ENCODE measurements at places on chromosomes 5 and 9.

GRCh38 chr5:65100911-65101631 is 332.3 kb downstream of the CWC27 start:
- peak; percentile 23 for DNase-seq

- no peak for DNase-seq
Observed at GRCh38 chr5:61788548-61788947, 456.5 kb downstream of the ZSWIM6 start.

DNA sequence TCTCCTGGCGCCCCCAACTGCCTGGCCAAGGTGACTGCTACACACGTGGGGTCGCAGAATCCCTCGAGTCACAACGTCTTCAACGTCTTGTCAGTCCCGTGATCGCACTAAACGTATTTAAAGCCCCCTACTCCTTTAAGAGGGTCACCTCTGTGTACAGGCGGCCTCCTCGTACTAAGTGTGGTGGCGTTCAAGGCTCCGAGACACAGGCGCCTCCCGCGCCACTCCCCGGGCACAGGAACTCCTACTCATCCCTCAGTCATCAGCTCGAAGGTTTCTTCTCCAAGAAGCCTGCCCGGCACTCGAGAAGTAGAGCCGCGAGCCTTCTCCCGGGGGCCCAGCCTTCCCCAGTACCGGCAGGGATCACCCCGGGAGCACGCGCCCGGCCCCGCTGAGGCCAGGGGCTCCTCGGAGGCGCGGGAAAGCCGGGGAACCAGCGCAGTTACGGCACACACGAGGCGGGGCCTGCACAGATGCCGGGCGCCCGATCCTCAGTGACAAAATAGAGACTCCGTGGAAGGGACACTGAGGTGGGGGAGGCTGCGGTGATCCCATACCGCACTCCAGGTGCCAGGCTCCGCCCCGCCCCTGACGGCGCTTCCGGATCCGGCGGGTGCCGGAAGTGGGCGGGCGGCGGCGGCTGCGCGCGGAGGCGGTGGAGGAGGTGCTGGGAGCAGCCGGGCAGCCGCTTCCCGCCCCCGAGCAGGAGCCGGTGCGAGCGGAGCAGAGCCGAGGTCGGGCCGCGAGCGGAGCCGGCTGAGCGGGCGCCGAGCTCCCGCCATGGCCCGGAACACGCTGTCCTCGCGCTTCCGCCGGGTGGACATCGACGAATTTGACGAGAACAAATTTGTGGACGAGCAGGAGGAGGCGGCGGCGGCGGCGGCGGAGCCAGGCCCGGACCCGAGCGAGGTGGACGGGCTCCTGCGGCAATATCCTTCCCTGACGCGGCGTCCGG is 6.9 kb downstream of the ARPC5L start:
- DNase-seq: peak; percentile 74

- DNase-seq: no peak
Observed at GRCh38 chr5:55982957-55983381, 11.8 kb downstream of the IL6ST start.

GRCh38 chr5:458547-459353 is 15.8 kb downstream of the EXOC3 start:
- DNase-seq: no peak

GRCh38 chr5:176405656-176406435 is 10.5 kb downstream of the CLTB start:
- no peak for DNase-seq

- DNase-seq: no peak
Observed at GRCh38 chr5:2111569-2112105, 228.9 kb upstream of the IRX4 start.

DNA sequence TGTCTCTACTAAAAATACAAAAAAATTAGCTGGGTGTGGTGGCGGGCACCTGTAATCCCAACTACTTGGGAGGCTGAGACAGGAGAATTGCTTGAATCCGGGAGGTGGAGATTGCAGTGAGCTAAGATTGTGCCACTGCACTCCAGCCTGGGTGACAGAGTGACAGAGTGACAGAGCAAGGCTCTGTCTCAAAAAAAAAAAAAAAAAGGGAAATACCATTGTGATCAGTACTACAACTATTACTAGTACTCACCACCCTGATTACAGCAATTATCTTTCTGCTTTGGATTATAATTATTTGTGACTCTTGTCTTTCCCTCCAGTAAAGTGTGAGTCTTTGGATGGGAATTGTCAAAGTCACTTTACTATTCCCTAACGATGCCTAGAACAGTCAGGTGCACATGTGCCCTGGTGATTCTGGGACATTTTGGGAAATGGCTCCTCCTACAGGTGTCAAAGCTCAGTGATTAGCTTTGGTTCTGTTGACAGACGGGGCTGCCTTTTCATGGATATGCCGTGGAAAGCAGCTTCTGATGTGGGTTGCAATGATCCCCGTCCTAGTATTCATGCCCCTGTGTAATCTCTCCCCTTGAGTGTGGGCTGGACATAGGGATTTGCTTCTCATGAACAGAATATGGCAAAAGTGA is 31.8 kb upstream of the FRRS1L start:
- DNase-seq: no peak

- no peak for DNase-seq
Observed at GRCh38 chr5:99544356-99544755, 615.5 kb upstream of the CHD1 start.

DNA sequence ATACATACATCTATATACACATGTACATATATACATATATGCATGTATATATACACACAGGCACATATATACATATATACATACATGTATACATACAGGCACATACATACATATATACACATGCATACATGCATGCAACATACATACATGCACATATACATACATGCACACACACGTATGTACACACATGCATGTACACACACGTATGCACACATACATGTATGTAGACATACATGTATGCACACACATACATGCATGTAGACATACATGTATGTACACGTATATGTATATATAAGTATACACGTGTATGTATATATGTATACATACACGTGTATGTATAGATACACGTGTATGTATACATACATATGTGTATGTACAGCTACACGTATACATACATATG is 617.0 kb downstream of the RAB3C start:
- no peak for DNase-seq

DNA sequence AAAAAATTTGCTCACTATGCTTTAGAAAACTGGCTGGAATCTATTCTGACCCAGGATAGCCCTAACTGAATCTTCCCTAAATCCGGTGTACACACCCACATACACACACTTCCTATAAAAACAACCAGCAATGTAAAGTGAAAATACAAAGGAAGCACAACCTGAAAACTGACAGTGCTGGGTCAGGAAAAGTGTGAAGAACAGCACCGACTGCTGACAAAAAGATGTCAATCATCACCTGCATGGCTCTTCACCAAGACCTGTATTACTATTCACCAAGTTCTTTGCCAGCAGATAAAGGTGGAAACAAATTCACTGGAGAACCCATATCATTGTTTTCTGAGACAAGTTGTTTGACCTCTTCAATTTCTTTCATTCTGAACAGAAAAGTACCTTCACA is 293.8 kb upstream of the GRAMD2B start:
- no peak for DNase-seq

GRCh38 chr5:93589152-93589828 is 6.3 kb downstream of the NR2F1 start:
- DNase-seq: no peak

DNA sequence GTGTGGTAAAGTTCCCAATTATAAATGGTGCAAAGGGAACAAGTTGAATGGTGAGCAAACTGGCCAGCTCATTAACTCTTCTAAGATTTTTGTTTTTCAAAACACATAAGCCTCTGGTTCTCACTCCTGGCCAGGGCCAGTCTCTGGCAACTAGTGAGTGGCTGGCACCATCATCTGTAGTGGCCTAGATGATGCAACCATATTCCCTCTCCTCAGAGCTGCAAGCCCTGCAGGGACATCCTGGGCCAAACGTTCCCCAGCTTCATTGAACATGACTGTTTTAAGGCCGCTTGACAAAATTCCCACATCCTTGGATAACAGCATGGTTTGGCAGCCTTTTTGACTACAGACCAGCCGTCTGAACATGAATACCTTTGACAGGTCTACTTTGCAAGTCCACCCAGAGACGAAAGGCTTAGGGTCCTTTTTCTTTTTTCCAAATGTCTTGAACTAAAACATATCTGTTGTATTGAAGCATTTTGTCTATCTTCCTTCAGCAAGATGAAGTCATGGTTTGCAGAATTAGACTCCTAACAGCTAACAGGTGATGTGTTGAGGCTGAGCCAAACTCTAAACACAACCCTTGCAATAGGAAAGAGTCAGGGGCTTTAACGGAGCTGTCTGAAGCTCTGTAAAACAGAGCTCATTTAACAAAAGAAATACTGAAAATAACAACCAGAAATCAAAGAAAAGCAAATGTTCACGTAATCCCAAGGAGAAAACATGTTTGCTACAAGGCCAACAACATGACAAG is 23.8 kb downstream of the MACROH2A1 start:
- DNase-seq: no peak

- no peak for DNase-seq
Observed at GRCh38 chr9:129486756-129487657, 133.9 kb downstream of the C9orf50 start.

- no peak for DNase-seq
Observed at GRCh38 chr9:131524665-131525315, 6.3 kb downstream of the UCK1 start.

DNA sequence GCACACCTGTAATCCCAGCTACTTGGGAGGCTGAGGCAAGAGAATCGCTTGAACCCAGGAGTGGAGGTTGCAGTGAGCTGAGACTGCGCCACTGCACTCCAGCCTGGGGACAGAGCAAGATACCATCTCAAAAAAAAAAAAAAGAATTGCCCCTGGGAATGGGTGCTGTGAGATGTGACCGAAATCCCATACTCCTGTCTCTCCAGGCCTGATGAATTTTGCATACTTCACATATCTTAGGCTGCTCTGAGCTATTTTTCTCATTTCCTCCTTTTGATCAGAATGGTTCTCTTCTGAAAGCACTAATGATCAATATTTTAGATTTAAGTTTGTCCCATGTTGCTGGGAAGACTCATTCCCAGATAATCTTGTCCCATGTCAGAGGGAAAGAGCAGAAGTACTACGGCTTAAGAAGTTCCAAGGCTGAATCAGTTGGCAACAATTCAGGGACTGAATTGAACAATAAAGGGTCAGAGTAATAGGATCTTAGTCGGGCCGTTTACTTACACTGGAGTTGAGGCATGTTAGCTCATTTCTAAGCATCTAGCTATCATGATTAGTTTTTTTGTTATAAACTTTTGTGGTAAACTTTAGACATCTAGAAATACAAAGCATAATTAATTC is 44.2 kb upstream of the TENT2 start:
- no peak for DNase-seq

GRCh38 chr5:14296533-14297331 is 153.6 kb downstream of the TRIO start:
- DNase-seq: no peak

- DNase-seq: no peak
Observed at GRCh38 chr5:119343766-119344165, 12.1 kb upstream of the TNFAIP8 start.

- DNase-seq: no peak
Observed at GRCh38 chr9:120434532-120434931, 145.4 kb downstream of the CDK5RAP2 start.

Measured in substantia nigra (tissue), 51 donors.